Stimulated activated CD8-positive, alpha-beta memory T cell treated with anti-CD3 and anti-CD28 coated beads, Interleukin-7, amount 100 ng/mL, for 1 hour (primary cell): ENCODE measurements at places on chromosomes 3 and 15.

DNA sequence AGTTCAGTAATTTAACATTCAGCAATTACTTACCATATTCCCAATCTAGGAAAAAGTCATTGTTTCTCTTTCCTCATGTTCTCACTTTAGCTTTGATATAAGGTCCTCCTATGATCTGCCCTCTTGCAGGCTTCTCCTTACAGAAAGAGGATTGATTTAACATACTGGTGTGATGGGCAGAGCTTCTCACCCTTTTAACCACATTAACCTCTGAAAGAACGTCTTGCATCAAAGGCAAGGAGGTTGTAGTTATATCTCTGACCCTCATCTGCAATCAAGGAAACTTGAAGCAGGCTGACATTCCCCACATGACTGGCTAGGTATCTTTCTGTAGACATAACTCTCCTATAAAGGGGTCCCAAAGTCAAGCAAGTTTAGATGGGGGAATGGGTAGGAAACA is 39.5 kb downstream of the BTLA start:
- no peak for DNase-seq

GRCh38 chr15:68244235-68244634 is 14.7 kb upstream of the CLN6 start:
- no peak for DNase-seq

GRCh38 chr15:28020644-28021043 is 78.5 kb downstream of the OCA2 start:
- no peak for DNase-seq

DNA sequence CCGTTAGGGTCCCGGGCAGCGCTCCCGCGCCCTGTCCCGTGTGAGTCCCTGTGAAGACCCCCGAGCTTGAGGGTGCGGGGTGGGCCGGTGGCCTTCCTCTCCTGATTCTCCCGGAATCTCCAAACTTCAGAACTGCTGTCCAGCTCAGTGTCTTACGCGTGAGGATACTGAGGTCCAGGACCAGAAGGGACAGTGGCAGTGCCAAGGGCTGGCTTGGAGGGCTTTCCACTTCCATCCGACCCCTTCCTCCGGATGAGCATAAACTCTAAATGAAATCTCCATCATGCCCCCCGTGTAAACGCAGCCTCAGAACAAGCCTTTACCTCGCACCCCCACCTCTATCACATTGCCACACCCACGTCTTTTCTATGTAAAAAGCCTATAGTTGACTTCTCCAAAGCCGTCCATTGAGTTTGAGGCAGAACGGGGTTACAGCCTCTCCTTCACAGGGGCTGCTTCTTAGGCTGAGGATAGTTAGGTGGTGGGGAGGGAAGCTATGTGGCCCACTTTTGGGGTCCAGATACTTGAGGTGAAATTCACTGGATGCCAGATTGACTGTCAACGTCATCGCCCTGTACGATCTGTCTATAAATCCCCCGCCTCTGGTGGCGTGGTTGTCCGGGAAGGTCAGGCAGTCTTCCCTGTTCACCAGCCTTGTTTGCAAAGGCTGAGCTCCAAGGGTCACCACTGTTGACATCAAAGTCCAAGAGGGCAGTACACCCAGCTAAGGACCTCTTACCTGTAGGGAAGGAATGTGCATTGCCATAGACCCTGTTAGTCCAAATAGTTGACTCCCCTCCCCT is 1.1 kb downstream of the EDEM1 start:
- DNase-seq = no peak

DNA sequence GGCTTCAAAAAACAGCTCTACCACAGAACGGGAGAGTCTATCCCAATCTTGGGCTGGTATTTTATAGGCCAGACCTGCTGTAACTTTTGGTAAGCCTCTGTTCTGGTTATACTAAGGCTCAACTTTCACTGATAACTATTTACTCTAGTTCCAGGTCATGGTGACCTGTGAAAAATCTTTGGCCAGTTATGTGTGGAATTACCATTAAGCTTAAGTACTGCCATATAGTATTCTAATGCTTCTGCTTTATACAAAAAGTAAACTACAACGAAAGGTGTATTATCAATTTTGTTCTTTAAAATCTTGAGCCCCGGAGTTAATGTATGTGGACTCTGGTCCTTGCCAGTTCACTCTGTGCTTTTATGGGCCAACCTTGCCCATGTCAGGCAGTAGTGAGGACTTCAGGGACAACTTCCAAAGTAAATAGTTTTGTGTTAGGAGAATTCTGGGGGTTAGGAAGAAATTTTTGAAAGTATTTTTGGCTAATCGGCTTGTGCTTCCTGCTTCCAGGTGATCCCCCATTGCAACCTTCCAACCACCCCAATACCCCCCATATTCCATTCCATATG is 6.4 kb downstream of the SIAH2 start:
- no peak for DNase-seq

DNA sequence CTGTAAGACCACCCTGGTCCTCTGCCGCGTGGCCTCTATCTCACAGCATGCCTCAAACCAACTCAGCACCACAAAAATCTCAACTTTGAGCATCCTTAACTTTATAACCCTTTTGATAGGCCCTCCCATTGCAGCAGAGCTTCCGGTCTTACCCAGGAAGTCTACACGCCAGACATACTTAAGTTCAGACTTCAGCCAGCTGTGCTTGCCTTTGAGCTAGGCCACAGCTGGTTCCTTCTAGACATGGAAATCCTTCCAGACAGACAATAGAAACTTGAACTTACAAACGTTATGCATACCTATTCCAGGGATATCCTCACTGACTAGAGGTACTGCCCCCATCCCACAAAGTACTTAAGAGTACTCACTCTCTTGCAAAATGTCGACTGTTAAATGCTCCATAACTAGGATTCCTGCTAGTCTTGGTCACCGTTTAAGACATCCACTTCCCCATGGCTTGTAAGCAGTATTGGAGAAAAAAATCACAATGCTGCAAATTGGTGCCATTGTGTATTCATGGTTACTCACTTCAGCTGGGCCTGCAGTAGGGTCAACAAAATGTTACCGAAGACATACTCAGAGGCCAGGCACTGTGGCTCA is 183.5 kb downstream of the TBL1XR1 start:
- no peak for DNase-seq

GRCh38 chr3:70899816-70900215 is 587.4 kb upstream of the MDFIC2 start:
- DNase-seq = no peak

GRCh38 chr3:10330319-10330718 is 9.4 kb upstream of the SEC13 start:
- no peak for DNase-seq
